ENCODE measurements at places on chromosomes 11 and 22. TPM values are rescaled to one million over a fixed set of nuclear protein-coding genes. Genes with fewer than 3 reads are reported as not detected.

Gene SULT4A1
- not detected for total RNA-seq

Gene ROM1
- total RNA-seq, result 1.8 TPM

Gene GRK3
- 10.4 TPM for total RNA-seq

Gene MPZL2
- total RNA-seq, result 48.5 TPM

Gene RAB3IL1
- 5.4 TPM for total RNA-seq

Gene LSP1
- 9.9 TPM for total RNA-seq

Gene TRIM66
- total RNA-seq, result 11.2 TPM

Gene JHY
- total RNA-seq, result 2.3 TPM

DNA sequence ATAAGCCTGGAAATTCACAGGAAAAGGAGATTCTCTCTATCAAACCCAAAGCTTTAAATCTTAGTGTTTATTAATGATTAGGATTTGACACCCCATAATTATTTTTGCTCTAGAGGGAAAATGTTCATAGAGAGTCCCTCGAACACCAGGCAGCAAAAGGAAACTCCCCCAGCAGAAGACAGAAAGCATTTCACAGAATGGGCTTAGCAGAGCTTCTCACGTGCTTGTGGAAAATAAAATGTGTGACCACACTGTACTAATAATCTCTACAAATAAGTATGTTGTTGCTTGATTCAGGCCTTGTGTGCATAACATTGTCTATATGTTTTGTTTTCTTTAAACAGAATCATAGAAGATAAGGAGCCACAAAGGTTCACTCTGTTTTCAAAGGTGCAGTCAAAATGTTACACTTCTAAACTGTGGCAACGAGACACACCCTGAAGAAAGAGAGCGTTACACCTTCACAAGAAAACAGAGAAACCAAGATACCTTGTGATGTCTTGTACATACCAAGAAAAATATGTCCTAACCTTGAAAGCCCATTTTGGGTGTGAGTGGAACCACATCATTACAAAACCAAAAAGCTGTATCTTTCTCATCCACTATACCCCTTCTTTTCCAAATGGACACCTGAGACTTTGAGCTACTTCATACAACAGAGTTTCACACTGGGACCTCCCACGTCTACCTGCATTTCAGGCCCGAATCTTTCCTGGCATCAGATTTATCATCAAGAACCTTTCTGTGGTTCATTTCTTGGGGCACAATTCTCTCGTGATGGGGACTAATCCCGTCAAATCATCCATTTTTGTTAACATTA lies 282.5 kb downstream of the ETS1 start:
- H3K27me3 ChIP-seq, result no peaks in the 10 kb centered on the region
- no peak overlapping the region for H3K4me3 ChIP-seq
- no peaks in the 10 kb centered on the region for H3K4me1 ChIP-seq
- H3K36me3 ChIP-seq, result no peaks in the 10 kb centered on the region
- H3K27ac ChIP-seq, result no peak overlapping the region

DNA sequence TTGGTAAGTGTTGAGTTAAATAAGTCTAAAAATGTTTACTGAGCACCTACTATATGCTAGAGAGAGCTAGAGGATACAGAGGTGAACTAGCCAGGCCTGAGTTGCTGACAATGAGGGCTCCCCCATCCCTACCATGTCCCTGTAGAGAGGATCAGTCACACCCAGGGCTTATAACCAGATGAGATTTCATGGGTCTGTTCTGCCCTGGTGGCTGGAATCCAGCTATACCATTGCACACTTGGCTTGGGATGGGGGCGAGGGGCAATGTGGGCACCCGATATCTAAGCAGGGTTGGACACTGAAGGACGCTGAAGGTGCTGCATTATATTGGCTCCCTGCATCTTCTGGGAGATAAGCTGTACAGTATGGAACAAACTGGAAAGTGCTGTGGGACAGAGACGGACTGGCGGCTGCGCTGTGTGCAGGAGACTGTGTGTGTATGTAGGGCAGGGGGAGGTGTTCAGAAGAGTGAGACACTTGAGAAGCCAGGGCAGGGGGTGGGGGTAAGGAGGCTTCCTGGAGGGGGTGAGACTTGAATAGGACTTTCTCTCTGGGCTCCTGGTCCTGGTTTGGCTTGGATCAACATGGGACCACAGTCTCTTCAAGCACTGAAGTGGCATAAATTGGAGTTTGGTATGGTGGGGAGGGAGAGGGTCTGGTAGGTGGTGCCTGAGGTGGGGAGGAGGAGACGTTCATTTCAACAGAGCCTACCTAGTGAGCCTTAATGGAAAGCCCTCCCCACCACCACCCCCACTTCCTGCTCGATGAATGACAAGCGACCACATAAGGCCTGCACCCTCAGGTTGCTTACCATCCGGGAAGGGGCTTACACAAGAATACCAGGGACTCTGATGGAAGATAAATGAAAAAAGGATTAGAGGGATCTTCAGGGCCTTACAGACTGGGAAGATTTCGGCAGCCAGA lies 1.8 kb downstream of the CD82 start:
- DNase-seq, result no peak
- no peak overlapping the region for H3K4me3 ChIP-seq
- no peaks in the 10 kb centered on the region for H3K27me3 ChIP-seq
- H3K4me1 ChIP-seq, result peaks cover 44% of the 10 kb centered on the region
- no peaks in the 10 kb centered on the region for H3K36me3 ChIP-seq
- H3K27ac ChIP-seq, result no peak overlapping the region

DNA sequence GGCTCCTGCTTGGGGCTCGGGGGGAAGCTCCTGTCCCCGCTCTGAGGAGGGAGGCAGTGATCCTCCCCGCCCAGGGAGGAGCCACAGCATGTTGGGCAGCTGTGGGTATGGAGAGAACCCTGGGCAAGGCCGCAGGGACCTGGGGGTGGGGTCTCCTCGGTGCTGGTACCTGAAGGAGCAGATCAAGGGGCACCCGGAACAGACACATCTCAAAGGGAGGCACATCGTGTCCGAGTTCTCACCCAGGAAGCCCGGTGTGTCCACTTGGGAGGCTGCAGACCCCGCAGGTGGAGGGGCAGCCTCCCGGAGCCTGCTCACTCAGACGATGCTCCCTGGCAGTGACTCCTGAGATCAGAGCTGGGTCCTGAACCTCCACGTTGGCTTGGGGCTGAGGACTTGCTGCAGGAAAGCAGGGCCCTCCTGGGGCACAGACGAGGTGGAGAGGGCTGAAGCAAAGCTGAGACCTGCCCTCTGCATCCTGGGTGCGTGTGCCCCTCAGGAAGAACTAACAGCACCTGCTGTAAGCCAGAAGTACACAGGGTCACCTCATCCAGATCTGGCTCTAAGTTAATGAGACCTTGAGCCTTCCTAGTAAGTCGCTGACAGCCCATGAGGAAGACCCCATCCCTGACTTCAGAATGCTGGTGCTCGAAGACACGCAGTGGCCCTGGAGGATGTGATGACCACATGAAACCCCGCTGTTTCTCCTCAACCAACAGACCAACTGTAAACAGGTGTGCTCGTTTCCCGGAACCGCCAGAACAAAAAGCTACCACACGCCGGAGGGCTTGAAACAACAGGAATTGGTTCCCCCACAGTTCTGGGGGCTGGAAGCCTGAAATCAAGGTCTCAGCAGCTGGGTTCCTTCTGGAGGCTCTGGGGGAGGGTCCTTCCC lies 5.9 kb upstream of the OSBPL5 start:
- H3K4me3 ChIP-seq, result no peak overlapping the region
- no peaks in the 10 kb centered on the region for H3K27me3 ChIP-seq
- H3K36me3 ChIP-seq, result no peaks in the 10 kb centered on the region

DNA sequence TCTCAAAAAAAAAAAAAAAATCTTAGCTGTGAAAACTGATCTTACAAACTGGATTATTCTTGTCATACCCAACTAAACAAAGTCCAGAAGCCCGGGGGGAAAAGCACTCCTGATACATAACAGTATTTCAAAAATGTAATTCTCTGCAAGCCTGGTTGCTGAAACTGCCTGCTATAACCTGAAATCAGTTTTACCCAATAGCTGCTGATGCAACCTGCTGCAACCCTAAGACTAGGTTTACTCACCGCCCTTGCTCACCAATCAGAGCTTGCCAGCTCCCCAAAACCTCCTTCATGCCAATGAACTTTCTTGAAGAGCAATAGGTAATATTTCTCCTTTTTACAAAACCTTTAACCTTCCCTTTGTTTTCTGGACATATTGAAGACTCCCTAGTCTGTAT lies 12.4 kb downstream of the FGF19 start:
- peaks cover 7% of the 10 kb centered on the region for H3K4me1 ChIP-seq
- DNase-seq, result no peak
- no peak overlapping the region for H3K4me3 ChIP-seq
- H3K27me3 ChIP-seq, result no peaks in the 10 kb centered on the region
- no peaks in the 10 kb centered on the region for H3K36me3 ChIP-seq

GRCh38 chr11:75793966-75794365 lies 21.0 kb upstream of the UVRAG start:
- no peak overlapping the region for H3K4me3 ChIP-seq
- no peaks in the 10 kb centered on the region for H3K27me3 ChIP-seq
- no peak for DNase-seq
- no peaks in the 10 kb centered on the region for H3K36me3 ChIP-seq
- H3K4me1 ChIP-seq, result peaks cover 25% of the 10 kb centered on the region

DNA sequence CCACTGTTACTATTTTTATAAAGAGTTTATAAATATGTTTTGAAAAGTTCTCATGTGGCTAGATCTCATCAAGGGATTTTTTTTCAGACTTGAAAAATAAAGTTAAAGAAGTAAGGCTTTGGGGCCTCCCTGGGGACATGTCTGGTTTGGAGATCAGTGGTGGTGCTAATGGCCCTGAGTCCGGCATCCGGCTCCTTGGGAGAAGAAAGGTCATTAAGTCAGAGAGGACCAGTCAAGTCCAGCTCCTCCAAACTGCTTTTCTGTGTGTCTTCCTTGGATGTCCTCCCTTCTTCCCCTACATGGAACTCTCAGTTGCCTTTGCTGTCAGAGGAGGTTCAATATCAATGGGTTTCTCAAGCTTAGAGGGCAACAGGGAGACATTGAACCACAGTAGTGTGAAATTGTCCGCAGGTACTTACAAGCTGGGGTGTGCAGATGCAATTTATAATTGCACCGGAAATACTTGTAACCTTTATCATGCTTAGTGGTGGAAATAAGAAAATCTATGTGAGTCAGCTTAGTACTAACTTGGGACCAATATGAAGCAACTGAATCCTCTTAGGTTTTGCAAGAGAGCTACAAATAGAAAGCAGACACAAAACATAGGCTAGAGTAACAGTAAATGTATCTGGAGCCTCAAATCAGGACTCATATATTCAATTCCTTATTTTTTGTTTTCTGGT lies 144.3 kb downstream of the TEAD1 start:
- no peak overlapping the region for H3K27ac ChIP-seq
- H3K4me3 ChIP-seq, result no peak overlapping the region
- DNase-seq, result no peak
- no peaks in the 10 kb centered on the region for H3K36me3 ChIP-seq
- H3K27me3 ChIP-seq, result no peaks in the 10 kb centered on the region

DNA sequence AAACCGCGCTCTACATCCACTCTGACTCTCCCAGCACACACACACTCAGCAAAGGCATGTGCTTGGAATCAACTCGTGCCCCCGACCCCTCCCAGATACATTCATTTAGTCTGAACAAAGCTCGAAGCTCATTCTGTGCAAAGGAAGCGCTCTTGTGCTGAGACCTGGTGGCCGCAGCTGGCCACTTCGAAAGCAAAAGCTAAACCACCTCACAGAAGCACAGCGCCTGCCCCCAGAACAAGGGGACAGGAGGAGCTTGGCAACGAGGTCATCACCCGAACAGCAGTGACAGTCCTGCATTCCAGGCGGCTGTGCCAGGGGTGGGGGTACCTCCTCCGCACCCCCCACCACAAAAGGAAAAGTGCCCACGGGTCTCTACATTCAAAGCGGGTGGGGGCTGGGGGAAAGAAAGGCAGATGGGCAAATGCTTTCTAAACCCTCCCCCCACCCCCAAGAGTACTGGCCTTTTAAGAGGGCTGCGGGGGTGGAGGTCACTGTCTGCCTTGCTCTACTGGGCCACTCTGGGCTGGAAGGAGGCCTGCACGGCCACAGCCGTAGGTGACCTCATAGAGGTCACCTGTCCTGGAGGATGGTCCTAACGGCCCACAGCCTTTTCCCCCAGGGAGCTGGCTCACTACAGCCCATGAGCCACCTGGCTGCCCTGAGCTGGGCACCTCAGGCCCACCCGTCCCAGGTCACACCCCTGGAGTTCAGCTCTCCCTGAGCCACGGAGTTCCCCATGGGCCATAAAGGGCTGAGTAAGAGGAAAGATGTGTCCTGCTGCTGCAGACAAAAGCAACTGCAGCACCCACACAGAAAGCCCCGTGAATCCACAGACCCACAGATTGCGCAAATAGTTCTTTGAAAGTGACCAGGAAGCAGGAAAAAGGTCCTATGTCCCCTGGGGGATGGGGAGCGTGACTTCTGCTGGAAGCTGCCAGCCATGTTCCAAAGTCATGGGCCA lies 21.3 kb downstream of the CBX7 start:
- no peaks in the 10 kb centered on the region for H3K36me3 ChIP-seq
- no peak overlapping the region for H3K27ac ChIP-seq
- H3K4me3 ChIP-seq, result no peak overlapping the region

GRCh38 chr22:43823353-43823908 lies 11.3 kb upstream of the EFCAB6 start:
- DNase-seq, result peak; percentile 92
- no peaks in the 10 kb centered on the region for H3K27me3 ChIP-seq
- H3K27ac ChIP-seq, result peak overlapping the region; percentile 79
- H3K4me3 ChIP-seq, result no peak overlapping the region

GRCh38 chr11:64710418-64711137 lies 12.4 kb downstream of the NRXN2 start:
- H3K4me3 ChIP-seq, result no peak overlapping the region
- H3K36me3 ChIP-seq, result no peaks in the 10 kb centered on the region
- H3K4me1 ChIP-seq, result peaks cover 13% of the 10 kb centered on the region
